Naive B cell (primary cell): ENCODE measurements at places on chromosomes 16 and 17. TPM values are rescaled to one million over a fixed set of nuclear protein-coding genes. Genes with fewer than 3 reads are reported as not detected.

Gene OTOP3
- not detected for polyA plus RNA-seq

Gene GGT6
- not detected for polyA plus RNA-seq

Gene PSKH1
- 15.0 TPM for polyA plus RNA-seq

Gene ADORA2B
- 1.0 TPM for polyA plus RNA-seq

Gene ABCA3
- polyA plus RNA-seq = not detected
